ENCODE measurements at places on chromosomes 2 and 18.

DNA sequence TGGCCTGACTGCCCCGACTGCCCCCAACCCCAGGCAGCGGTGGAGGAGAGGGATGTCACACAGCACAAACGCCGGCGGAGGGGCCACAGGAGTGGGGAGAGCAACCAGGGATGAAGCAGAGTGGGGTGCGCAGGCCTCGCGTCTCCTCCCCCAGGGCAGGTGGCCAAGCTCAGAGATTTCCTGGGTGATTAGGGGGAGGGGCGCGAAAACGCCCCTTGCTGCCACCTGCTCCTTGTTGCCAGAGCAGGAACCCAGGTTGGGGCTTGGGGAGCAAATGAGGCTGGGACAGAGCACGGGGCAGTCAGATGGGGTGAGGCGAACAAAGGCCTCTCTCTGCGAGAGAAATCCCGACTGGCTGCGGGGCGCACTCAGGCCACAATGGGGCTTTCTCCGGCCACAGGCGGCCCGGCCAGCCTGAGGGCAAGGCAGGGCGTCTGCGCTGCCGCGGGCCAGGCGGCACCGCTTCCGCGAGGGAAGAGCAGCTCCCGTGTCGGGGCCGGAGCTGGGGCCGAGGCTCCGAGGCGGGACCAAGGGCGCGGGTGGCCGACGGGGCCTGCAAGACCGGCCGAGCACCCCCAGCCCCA lies 11.5 kb downstream of the TEX44 start:
- DNase-seq, result no peak

DNA sequence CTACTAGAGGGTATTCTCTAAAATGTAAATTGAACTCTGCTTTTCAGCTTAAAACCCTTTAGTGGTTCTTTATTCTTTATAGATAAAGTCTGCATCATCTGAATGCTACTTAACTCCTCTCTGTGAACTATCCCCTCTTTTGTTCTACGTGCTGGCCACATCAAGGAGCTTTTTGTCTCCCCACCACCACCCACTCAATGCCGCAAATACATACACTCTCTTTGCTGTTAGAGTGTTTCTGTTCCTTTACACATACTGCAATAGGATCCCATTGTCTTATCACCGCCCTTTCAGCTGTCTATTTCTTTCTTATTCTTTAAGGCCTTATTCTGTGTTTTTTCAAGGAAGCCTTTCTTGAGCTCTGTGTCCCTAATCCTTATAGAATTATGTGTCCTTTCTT lies 83.3 kb downstream of the EML4 start:
- DNase-seq, result no peak

DNA sequence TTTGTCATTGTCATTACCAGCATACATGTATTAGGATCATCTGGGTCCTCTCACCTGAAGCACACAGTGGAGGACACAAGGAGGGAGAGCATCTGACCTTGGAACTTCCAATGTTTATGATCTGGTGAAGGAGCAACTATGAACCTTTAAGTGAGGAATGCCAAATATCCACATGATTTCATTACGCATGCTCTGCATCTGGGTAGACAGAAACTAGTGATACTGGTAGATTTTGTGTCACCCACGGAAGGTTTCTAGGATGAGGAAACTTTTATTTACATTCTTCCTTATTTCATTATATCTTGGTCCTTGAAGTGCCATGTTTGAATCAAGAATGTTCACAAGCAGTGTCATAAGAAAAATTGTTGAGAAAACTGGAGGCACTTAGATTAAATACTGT lies 32.1 kb downstream of the SPC25 start:
- no peak for DNase-seq

DNA sequence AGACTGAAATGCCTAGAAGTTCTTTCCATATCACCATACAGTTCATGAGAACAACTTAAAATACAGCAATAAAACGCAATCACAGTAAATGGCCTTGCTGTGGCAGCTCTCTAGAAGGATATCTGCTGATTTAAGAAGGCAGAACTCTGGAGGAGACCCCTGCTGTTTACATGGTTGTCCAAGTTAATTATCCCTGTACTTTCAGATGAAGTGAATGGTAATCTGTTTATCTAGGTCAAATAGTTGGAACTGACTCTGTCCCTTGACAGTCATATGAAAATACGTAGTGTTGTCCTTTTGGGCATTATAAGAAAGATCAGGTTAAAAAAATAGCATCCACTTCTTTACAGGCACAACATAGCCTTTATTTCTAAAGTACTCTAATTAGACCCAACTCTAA lies 115.6 kb downstream of the COLEC12 start:
- no peak for DNase-seq

DNA sequence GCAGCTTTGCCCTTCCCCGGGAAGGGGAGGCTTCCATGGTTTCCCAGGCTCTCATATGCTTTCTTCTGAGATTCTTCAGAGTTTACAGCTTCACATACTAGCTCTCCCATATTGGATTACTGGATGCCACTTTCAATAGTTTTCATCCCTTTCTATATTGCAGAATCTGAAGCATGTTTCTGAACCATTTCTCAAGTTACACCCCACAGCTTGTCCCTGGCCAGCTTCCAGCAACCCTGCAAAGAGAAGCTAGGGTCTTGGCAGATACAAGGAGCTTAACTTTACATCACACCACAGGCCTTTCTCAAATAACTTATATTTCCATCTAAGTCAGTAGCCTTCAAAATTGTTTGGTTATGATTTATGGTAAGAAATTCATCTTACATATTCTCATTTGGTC lies 39.6 kb downstream of the LHCGR start:
- DNase-seq, result no peak

DNA sequence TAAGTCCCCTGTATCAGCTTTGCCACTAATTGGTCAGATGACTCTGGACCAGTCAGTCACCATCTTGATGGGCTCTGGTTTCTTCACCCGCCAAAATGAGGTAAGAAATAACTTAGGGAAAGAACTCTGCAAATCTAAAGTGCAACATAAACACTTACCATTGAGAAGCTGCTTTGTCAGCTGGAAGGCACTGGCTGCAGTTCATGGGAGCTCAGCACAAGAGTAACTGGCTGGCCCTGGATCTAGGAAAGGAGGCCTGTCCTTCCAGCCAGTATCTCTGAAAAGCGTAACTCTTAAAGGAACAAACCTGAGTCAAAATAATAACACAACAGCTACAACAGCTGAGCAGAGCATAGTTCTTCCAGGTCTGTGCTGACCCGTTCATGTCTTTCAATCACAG lies 123.9 kb downstream of the CACNB4 start:
- no peak for DNase-seq

GRCh38 chr2:235445116-235445515 lies 48.7 kb upstream of the AGAP1 start:
- no peak for DNase-seq

DNA sequence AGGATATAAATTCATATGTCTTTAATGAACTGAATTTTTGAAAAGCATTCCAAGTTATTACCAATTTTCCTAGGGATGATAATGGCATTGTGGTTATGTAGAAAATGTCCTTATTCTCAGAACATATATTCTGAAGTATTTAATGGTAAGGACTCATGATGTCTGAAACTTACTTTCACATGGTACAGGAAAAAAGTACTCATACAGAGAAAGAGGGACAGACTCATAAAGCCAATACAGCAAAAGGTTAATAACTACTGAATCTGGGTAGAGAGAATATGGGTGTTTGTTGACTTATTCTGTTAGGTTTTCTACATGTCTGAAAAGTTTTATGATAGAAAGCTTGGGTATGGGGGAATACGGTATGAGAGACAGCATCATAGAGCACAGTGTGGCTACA lies 84.3 kb upstream of the SERTAD2 start:
- DNase-seq, result no peak

DNA sequence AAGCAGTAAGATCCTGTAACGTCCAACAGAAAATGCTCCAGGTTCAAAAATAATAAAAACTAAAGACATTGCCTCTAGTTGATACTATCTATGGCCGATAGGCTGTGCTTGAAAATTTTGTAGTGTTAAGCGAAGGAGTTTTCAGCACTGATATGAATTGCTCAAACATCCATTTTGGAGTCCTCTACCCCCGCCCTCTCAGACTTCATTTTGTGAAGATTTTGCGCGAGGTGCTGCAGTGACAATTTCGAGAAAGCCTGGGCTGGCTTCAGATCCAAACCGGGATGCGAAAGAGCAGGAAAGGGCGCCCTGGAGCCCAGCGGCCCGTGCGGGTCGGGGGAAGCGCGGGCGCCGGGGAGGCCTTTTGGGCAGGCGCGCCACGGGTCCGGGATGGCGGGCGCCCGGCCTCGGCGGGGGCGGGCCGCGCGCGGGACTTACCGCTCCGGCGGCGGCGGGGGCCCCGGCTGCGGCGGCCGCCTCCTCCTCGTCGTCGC lies 1.8 kb downstream of the SP3 start:
- DNase-seq, result peak; percentile 72

DNA sequence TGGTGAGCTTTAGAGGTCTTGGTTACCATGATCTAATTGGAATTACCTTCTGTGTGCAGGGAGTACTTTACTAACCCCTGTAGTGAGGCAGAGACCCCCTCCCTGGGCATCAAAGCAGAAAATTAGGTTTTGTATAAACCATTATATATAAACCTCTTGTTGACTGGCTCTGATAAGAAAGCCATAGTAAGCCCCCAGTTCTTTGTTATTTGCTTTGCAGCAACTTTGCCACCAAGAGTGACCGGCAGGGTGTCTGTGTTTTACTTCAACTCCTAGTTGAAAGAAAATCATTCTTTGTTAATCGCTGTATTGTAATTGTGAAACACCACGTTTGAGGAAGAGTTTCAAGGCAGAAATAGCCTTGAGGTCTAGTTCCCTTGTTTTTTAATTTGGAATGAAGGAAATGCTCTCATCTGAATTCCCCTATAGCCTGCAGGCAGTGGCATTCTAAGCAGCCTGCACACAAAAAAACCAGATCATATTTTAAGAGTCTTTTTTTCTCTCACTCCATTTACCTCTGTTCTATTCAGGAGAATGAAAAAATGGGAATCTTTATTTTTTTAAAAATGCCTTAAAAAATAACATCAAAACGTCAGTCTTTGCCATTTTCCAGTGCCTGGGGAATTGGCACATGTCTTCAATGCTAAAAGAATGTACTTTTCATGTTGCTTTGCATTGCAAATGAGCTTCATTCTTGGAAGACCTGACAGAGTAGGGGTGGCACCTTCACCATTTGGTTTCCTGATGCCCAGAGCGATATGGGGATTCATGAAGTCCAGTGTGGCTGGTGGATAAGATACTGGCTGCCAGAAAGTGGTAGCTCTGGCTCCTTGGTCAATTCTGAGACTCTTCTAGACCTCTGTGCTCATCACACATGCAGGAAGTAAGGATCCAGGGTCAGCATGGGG lies 338.1 kb downstream of the SLC4A3 start:
- DNase-seq, result no peak

DNA sequence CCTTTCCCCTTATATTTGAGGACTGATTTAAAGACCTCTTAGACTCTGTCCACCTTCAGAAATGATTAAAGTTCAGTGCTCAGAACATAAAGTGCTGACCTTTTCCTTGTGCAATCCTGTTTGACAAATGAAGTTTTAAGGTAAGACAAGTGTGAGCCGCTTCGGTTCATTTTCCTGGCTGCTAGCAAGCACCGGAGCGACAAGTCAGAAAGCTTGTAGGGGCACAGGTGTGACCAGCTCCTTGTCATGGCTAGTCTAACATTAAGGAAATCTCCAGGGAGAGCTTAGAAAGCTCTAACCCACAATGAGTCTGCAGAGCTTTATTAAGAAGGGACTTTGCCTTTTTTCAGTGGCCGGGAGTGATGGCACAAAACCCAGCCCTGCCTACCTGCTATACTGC lies 2.3 kb upstream of the NCKAP5 start:
- no peak for DNase-seq

DNA sequence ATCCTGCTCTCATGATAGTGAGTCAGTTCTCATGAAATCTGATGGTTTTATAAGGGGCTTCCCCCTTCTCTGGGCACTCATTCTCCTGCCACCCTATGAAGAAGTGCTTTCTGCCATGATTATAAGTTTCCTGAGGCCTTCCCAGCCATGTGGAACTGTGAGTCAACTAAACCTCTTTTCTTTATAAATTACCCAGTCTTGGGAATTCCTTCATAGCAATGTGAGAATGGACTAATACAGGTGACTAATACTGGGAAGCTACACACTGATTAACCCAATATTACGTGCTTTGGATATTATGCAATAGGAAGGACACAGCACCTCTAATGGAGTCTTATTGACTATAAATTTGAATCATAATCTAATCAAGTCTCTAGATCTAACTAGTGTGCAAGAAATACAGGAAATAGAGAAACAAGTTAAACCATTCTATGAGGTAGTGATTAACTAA lies 107.2 kb upstream of the ETAA1 start:
- DNase-seq, result peak; percentile 66

DNA sequence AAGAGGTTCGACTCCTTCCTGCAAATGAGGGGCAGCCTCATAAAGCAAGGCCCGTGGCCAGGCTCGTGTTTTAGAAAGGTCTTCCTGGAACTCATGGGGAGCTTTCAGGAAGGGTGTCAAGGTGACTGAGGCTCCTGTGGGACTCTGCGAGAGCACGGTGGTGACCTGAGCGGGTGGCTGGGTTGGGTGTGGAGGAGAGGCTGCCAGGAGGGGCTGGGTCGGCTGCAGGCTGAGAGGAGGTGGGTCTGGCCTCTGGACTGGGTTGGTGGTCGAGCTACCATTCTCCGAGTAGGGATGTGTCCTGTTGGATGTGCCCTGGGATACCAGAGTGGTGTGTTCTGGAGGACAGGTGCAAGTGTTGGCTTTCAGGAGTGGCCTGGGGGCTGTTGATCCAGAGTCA lies 86.4 kb downstream of the DGKD start:
- no peak for DNase-seq

DNA sequence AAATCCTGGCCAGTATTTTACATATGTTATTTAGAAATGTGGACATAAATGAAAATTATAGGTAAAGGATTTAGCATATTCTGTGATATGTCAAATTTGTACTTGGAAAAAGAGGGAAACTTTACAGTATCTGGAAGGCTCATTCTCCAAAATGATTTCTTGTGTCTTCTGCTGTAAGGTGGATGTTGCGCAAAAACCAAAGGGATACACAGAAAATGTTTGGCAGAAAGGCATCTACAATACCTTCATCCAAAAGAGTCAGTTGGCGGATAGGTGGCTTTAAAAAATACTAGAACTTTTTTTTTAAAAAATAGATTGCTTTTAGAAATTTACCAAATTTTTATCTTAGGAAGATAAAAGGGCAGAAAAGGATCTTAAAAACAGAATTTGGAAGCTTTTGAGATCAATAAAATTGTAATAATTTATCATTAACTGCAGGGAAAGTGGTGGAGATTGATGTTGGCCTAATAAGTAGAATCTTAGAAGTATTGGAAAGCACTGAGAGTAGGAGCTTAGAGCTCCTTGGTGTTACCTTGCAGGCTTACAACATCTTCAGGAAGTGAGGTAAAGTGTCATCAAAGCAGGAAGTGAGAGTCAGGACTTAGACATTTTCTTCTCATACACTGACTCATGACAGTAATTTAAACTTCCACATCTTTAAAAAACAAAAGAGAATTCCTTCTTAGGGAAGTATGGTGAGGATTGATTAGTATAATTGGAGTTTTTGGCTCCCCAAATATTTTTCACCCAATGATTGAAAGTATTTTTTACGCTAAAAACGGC lies 2.1 kb downstream of the NABP1 start:
- peak; percentile 81 for DNase-seq
